NB4 (cell line): ENCODE measurements at places on chromosomes 5 and 9.

DNA sequence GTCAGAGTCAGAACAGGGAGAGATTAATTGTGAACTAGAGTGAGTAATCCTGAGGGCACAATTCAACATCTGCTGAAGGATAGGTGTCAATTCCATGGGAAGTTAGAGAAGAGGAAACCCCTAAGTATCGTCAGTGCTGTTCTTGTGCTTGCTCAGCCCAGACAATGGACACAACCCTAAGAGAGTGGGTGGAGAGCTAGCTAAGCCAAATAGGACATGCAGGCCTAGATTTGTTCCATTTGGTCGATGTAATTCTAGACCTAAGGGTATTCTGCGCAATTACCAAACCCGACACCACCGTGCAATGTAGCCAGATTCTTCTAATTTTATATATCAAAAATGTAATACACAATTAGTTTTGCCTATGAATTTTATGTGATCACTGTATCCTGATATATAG, 431.6 kb downstream of the SH3GL2 start:
- DNase-seq, result no peak

GRCh38 chr5:171314728-171315385, 5.8 kb downstream of the TLX3 start:
- DNase-seq, result no peak

- no peak for DNase-seq
Measured at GRCh38 chr5:5667136-5667554, 244.7 kb downstream of the ICE1 start.

- DNase-seq, result no peak
Measured at GRCh38 chr9:108568093-108568492, 287.7 kb downstream of the ACTL7B start.

- no peak for DNase-seq
Measured at GRCh38 chr9:6793203-6793602, 35.4 kb downstream of the KDM4C start.

DNA sequence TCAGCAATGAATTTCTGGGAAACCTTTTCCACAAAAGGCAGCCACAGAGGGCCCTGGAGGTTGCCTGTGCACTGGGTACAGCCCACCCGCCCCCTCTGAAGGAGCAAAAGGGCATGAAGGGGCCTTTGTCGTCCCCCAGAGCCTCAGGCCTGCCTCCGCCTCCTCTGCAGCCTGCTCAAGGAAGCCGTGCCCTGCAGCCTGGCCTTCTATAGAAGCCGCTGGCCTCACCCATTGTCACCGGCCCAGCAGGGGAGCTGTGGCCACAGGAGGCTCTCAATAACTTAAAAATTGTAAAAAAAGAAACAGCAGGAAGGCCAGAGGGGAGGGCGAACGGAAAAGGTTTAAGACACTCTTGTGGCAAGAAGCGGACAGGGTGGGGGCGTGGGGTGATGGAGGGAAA, 213.3 kb downstream of the IRX2 start:
- DNase-seq, result peak; percentile 92

DNA sequence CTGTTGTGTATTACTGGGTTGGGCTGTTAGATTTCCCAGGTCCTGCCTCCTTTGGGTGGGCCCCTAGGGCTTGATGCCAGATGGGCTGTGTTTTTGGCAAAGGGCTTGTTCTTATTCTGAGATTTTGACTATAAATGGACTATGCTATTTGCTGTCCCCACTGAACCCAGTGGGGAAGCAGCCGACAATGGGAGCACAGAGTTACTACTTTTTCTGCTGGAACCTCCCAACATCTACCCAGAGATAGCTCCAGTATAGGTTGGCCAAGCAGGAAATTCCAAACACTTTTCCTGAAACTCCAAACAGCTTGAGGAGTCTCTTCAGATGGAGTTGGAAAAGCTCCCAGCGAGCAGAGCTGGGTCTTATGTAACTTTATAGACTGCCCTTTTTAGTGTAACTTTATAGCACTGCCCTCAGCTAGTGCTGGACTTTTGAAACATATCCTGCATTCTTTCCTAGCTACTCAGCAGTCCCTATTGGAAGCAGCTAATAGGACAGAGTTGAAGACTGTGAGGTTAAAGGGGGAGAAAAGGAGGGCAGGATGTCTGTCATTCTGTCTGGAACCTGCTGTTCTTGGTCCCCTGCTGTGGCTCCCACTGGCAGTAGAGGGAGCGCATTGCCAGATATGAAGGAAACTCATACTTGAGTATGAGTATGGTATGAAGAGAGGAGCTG, 21.0 kb downstream of the RUSC2 start:
- no peak for DNase-seq

DNA sequence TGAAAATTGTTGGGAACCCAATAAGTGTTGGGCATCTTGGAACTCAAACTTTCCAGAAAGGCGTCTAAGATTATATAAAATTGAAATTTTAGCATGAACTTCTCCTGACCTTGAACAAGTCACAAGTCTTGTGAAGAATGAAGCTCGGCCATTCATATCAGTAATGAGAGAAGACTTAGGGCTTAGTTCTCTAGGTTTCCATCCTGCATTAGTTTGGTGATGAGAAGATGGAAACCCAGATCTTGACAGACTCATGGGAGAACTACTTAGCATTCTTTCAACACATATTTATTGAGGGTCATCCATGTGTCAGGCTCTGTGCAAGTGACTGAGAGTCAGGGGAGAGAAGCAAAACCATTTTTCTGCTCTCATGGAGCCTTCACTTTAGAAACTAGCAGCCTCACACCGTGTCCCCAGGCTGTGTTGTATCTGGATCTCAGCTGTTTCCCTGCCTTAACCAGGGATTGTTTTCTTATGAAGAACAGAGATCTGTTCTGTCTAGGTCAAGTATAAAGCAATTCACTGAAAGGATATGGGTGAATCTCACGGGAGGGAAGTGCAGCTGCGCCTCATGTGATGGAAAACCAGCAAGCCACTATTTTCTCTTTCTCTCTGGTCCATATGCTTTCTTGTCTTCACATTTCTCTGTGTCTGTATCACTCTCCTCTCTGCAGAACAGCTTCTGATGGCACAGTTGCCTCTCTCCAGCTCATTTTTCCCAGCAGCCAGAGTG, 3.4 kb downstream of the GARNL3 start:
- DNase-seq, result no peak

DNA sequence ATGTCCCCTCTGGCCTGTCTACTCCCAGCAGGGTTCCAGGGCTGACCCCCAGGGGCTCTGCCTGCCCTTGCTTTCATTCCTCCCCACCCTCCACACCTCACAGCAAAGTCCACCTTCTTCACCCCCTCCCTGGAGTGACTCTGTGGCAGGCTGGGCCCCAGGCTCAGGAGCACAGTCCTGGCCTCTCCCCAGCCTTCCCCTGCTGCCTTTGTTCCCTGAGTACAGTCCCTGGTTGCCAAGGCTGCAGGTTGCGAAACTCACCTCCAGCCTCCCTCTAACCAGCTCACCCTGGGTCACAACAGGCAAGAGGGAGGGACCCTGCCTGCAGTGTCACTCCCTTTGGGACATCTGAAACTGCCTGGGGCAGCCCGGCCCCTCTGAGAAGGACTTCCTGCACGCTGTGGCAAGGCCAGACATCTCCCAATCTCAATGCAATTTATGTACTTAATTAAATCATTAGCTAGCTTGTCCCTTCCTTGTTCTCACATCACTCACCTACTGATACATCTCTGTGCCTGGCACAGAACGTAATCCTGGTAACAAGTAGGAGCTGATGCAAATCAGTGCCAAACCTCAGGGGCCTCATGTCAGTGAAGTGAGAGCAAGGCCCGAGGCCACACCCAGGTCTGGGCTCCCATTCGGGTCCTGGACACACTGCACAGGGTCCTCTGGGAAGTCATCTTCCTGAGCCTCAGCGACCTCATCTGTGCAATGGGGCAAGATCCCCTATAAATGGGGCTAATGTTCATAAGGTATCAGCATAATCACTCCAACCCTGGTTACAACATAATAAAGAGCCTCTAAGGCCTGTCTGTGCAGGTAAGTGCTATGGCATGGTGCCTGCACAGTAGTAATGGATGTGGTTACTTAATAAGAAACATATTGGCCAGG, 27.3 kb upstream of the TRIM14 start:
- peak; percentile 97 for DNase-seq

DNA sequence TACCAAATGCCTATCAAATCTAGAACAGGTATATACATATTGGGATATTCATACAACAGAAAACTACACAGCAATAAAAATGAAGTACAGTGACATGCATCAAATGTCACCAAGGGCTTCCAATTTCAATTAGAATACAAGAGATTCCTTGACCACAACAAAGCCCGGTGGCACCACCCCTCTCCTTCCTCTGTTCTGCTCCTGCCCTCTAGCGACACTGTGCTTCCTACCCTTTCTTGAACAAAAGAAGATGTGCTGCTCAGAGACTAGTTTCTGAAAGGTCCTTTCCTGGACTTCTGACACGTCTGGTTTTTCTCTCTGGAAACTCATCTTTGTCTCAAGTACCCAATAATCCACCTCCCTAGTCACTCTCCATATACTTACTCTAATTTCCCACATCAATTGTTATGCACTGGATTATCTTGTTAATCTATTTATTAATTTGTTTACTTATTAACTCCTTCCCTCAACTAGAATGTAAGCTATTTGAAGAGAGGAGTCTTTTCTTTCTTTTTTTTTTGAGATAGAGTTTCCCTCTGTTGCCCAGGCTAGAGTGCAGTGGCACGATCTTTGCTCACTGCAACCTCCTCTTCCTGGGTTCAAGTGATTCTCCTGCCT, 70.4 kb upstream of the CTSV start:
- peak; percentile 50 for DNase-seq

GRCh38 chr5:102893942-102894341, 138.8 kb downstream of the PAM start:
- DNase-seq, result no peak

DNA sequence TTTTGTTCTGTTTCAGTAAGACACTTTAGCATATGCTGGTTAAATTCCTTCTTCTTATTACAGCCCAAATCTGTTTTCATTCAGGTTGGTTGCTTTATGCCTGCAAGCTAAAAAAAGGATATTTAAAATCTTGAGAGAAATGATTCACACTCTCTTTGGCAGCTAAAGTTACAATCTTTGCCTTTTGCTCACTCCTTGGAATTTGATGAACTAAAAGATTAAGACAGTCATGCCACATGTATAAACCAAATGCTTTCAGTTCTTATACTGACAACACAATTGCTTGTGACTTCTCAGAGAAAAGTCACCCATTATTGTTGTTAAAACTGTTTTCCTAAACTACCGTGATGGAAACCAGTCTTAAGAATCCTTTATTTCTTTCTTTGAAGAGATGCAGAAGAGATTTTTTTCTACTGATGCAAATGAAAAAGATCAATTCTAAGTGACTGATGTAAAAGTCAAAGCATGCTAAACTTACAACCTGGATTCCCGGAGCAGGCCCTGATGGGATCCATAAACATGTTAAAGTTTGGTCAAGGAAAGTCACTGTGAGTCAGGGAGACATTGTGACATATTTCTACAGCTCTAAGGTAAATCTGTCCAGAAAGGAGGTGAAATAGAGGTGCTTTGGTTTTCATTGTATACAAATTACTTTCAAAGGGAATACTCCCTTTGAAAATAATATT, 144.2 kb upstream of the CDH10 start:
- no peak for DNase-seq

GRCh38 chr9:103530934-103531333, 535.8 kb downstream of the CYLC2 start:
- peak; percentile 46 for DNase-seq

DNA sequence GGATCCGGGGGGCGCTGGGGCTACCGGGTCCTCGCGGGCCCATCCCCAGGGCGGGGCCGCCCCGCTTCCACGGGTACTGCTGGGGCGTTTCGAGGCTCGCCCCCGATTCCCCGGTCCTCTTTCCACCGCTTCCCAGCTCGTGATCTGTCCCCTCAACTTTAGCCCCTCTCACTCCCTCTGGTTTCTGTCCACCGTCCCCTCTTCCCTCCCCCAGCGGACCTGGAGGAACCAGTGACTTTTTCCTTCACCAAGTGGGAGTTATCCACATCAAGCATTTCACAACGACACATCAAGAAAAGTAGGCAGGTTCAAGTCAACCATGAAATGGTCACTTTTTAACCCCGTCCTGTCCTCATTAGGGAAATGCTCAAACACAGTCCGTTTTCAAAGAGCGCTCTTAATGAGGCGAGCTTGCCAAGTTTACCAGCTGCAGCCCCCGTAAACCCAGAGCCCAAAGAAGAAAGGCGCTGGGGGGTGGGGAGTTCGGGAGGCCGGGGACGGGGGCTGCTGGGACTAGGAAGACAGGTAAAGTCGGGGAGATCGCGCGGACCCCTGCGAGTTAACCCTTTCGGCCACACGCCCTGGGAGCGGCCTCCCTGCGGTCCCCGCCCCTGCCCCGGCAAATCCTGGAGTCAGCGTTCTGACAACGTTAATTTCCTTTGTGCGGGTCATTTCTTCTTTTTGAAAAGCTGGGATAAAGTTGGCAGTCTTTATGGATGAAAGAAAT, 2.1 kb upstream of the NFIB start:
- DNase-seq, result no peak

- DNase-seq, result no peak
Measured at GRCh38 chr9:93059715-93060578, 1.4 kb downstream of the SUSD3 start.
